ENCODE measurements at places on chromosomes 7 and 10.

DNA sequence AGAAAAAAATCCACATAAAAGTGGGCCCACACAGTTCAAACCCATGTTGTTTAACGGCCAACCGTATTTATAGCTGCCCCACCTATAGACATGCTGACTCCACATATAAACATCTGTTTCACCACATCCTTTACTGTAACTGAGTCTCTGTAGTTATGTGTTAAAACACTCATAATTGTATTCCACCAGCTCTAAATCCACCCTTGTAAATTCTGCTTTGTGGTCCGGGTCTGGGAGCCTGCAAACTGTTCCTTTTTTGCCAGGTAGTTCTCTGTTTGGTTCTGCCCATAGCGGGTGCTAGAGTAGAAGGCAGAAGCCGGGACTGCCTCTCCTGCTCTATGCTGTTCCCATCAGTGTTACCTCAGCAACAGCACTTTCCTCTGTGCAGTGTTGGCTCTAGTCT lies 20.2 kb upstream of the FHIP2A start:
- no peak for DNase-seq

DNA sequence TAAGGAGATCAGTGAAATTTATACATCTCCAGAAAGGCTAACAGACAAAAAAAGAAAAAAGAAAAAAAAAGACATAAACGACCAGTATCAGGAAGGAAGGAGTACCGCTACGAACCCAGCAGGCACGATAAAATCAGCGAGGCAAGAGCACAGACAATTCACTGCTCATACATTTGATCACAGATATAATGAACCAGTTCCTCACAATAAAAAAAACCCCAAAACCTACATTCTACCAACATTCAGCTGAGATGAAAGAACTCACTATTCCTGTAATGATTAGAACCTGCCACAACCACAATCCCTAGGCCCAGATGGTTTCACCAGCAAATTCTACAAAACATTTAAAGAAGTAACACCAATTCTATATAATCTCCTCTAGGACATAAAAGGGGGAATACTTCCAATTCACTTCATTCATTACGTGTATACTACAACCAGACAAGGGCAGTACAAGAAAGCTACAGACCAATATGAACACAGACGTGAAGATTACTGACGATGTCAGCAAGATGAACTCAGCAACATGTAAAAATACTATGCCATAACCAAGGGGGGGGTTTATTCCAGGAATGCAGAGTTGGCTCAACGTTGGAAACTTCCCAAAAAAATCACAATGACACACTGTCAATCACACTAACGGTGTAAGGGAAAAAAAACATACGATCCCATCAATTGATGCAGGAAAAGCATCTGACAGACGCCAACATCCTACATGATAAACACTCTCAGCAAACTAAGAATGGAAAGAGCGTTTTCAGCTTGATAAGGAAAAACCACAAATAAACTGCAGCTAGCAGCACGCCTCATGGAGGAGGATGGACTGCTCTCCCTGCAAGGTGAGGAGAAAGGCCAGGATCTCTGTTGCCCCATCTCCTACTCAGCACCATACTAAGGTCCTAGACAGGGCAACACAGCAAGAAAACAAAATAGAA lies 256.2 kb downstream of the ELFN1 start:
- no peak for DNase-seq

- DNase-seq = no peak
Measured at GRCh38 chr7:69374044-69374425, 224.2 kb upstream of the AUTS2 start.

GRCh38 chr10:132443605-132443982 lies 46.6 kb downstream of the PWWP2B start:
- peak; percentile 80 for DNase-seq

DNA sequence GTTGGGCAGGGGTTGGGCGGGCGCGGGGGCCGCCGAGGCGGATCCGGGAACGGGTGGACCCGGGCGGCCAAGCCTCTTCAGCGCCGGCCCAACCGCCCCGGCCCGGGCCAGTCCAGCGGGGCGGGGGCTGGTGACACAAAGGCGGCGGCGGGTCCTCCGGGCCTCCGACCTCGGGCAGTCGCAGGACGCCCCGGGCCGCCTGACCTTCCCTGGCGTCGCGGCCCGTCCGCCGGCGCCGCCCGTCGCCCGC lies 54.2 kb downstream of the METTL2B start:
- no peak for DNase-seq

DNA sequence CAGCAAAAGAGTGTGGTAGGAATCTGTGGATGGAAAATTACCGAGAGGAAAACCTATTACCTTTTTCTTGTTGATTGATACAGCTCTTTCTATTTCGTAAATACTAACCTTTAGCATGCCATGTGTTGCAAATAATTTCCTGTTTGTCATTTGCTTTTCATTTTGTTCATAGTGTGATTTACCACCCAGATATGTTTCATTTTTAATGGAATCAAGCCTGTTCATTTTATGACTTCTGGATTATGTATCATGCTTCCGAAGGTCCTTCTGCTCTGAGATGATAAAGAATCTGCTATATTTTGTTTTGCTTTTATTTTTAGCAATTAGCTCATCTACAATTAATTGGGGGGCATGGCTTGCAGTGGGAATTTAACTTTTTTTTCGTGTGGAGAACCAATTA lies 46.5 kb downstream of the INPP5F start:
- DNase-seq = no peak

DNA sequence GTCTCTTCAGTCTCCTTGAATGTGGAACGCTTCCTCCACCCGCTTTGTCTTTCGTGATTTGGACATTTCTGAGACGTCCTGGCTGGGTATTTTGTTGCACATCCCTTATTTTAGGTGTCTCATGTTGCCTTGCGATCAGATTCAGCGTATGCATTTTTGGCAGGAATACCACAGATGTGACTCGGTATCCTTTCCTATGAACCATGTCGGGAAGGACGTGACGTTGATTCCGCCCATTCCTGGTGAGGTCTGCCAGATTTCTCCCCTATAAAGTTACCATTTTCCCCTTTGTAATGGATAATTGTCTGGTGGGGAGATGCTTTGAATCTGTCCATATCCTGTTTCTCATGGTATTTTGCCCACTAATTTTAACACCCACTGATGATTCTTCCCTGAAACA lies 49.6 kb downstream of the RBM17 start:
- DNase-seq = no peak

- no peak for DNase-seq
Measured at GRCh38 chr10:94353336-94353735, 9.4 kb downstream of the NOC3L start.

DNA sequence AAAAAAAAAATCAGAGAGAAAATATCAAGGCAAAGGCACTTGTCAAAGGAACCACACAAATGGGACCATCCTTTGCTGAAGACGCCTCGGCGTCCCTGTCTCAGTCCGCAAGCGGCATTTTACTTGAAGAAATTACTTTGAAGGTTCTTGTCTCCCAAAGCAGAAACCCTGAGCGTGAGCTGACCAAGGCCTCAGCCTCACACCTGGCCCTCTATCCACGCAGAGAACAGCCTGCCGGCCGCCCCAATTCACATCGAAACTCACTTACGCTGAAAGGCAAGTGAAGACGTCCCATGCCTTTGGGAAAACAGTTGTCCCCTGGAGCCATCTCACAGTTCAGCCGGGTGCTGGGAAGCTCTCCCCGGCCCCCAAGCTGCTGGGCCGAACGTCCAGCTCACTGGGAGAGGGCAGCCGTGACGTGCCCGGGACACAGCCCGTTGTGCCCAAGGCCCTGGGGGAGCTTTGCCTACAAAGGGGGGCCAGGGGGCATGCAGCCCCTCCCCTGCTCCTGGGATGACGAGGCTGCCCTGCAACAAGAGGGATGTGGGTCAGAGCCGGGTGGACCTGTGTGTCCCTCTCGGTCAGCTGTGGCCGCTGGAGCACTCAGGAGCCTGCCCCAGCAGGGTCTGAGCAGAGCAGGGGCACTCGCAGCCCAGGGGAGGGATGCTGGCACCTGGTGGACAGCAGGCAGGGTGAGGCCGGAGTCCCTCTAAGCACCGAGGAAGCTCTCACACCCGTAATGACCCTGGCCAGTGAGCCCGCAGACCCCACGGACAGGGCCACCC lies 49.6 kb upstream of the PDGFA start:
- DNase-seq = no peak

DNA sequence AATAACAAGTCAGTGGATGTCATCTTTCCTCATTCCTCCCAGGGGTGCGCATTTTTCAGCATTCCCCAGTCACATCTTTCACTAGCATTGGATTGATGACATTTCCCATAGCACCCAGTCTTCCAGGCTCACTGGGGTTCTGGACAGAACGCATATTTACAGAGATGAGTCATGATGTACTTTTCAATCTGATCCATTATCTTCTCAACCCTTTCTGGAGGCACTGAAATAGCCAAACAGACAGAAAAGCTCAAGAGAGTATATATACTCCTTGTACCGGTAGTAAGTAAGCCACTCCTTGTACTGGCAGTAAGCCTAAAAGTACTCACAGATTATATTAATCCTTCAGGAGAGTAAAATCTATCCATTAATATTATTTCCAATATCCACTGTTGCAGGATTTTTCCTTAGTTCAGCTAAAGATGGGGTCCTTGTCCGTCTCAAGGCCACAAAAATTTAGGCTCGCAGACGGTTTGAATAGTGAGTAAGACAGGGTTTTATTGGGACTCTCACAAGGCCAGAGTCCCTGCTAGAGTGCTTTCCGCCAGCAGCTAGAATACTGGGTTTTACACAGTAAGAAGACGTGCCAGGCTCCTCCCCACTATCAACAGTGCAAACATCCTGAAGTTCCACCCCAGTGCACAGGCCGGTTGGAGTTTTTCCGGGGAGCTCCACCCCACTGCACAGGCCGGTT lies 60.8 kb downstream of the MDH2 start:
- DNase-seq = no peak

DNA sequence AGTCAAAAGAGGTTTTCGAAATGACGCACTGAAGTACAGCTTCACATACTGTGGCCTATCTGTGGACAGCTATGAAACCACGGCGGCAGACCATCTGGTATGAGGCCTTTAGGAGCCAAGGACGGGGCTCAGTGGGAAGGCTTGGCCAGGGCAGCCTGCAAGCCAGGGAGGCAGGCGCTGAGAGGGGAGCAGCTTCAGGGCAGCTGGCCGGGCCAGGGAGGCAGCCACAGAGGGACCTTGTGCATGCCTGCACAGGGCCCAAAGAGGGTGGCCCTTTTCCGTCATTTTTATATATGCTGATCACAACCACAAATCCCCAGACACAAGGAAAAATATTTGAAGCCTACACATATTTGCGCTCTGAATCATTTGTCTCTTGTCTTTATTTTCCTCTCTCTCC lies 13.5 kb downstream of the CALD1 start:
- DNase-seq = no peak

DNA sequence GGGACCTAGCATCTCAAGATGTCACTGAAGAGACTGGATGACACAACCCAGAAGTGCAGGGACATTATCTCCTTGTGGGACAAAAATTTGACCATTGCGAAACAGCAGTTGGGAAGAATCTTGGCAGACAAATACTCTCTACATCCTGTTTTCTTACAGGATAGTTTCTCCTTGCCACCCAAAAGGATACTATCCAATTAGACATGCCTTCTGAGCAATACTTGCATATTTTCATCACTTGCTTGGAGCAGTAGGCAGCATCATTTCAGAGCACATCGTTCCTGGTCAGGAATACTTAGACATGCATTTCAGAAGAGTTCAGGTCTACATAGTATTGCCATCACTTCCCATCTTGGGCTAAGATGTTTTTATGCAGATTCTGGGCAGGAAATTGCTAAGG lies 56.8 kb downstream of the FAS start:
- no peak for DNase-seq

DNA sequence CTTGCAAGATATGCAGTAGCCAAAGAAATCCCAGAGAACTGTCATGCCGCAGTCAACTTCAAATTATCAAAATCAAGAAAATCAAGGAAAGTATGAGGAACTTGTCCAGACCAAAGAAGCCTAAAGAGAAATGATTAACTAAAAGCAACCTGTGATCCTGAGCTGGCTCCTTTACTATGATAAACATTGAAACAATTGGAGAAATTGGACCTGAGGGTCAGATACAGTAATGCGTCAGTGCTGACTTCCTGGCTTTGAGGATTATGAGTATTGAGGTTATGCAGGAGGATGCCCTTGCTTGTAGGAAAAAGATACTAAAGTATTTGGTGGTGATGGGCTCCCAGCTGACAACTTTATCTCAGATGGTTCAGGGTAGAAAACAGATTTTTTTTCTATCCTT lies 324.7 kb upstream of the AKR1E2 start:
- no peak for DNase-seq

- DNase-seq = no peak
Measured at GRCh38 chr7:139893461-139893860, 64.4 kb downstream of the TBXAS1 start.

- no peak for DNase-seq
Measured at GRCh38 chr7:16026253-16027020, 340.0 kb upstream of the MEOX2 start.

DNA sequence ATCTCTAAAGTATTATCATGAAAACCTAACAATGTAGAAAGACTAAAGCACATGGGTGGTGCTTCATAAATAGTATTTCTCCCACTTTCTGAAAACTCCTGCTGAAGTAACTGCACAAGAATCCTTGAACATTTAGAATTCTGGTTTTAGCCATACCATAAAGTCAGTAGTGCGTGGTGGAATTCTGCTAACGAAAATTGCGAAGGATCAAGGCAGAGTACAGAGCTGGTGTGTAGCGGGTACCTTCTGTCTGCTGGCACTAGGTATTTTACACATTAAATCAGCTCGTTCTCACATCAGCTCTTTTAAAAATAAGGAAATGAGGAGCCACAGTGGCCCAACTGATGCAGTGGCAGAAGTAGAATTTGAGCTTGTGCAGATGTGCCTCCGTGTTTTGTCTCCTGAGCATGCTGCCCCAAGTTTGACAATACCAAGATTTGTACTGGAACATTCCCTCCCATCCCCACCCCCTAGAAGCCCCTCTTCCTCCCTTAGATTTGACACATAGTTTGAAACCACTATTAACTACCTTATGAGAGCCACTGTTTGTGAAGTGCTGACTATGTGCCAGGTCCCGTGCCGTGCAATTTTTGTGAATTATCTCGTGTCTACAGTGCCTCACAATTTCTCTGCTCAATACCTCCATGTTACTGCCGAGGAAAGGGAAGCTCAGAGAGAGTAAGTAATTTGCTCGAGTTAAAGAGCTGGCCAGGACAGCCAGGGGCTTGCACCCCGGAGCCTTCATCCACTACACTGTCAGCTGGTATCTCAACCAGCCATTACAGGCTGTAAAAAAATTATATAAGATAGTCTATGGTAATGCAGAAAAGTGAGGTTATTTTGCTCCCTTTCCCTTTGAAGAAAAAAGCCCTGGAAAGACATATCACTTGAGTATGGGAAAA lies 66.9 kb downstream of the EGFR start:
- DNase-seq = no peak

DNA sequence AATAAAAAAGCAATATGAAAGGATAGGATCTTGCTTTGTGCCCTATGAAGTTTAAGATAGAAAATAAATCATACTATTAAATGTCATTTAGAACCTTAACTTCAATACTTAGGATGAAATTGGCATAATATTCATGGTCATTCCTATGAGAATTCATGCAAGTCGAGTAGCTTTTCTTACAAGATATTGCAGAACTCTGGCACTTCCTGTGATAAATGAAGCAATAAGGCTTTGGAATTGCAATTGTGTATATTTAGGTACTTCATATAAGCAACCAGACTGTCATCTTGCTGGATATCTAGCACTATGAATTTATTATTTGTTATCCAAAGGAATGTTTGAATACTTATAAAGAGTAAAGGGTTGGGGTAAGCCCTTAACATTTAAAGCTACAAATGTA lies 116.5 kb downstream of the ZNF438 start:
- DNase-seq = no peak

GRCh38 chr10:78330884-78331283 lies 297.2 kb downstream of the RPS24 start:
- no peak for DNase-seq

All from RKO (cell line).